ENCODE measurements at places on chromosomes 1 and 21.

- DNase-seq: no peak
Measured at GRCh38 chr1:215825056-215825455, 258.0 kb downstream of the KCTD3 start.

DNA sequence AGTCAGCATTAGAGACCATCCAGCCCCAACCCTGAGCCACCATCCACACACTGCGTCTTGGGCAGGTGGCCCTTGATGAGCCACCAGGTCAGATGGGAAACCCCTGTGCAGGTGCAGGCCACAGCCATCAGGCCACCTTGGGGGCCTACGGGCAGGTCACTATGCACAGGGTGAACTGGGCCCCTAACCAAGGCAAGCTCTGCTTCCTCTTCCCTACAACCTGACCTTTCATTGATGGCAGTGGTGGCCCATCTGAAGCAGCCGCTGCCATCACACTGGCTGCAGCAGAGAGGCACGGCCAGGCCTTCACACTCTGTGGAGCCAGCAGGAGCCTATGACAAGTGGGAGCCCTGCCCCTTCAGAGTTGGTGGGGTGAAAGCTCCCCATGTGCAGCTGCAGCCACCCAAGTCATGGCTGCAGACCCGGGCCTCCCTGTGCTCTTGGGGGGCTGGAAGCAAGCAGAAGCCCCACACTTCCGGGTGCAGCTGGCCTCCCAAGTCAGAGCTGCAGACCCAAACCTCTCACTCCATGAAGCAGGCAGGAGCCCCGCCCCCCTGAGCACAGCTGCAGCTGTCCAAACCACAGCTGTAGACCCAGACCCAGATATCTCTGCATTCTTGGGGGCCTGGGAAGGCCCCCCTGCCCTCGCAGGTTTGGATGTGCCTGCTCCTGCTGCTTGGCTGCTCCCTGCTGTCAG, 681.5 kb downstream of the MATN1 start:
- DNase-seq: no peak

DNA sequence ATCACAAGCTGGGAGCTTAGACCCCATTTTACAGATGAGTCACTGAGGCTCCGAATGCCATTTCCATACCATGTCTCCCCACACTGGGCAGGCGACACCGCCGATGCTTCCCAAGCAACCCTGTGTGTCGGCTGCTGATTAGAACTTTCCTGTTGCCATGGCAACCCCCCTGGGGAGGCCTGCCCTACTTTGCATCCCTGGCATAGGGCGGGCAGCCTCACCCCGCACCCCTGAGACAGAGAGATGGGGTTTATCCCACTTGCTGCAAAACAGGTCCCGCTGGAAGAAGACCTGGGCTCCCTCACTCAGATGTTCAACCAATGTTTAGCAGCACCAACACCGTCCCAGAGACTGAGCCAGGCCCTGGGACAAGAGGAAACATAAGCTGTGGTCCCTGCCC, 81.5 kb downstream of the CAMK2N1 start:
- DNase-seq: peak; percentile 23

- no peak for DNase-seq
Measured at GRCh38 chr1:25150985-25151495, 81.3 kb downstream of the SYF2 start.

- no peak for DNase-seq
Measured at GRCh38 chr1:228469413-228470162, 17.6 kb upstream of the RNF187 start.

- DNase-seq: no peak
Measured at GRCh38 chr1:162329826-162330225, 46.8 kb downstream of the SPATA46 start.
